Bone marrow (tissue), 2 donors: ENCODE measurements at places on chromosomes 6 and 20.

GRCh38 chr6:23983735-23984134 is 142.3 kb upstream of the NRSN1 start:
- no peak for DNase-seq

GRCh38 chr6:125114248-125114858 is 39.2 kb upstream of the TPD52L1 start:
- peak; percentile 14 for DNase-seq

DNA sequence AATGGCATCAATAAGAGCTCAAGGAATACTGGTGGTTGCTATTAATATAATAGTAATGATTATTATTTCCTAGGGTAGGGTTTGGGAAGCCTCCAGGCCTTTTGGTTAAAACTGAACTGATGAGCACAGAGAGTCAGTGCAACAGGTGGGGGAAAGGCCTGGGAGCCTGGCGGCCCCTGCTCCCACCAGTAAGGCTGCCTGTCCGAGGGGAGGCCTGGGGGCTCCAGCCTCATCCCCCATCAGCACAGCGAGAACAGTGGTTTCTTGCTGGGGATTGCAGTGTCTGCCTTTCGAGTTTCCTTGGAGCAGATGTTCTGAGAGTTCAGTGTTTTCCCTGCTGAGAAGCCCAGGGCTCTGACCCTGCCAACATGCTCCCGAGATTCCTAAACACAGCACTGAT is 340.4 kb downstream of the CDH26 start:
- DNase-seq, result no peak

DNA sequence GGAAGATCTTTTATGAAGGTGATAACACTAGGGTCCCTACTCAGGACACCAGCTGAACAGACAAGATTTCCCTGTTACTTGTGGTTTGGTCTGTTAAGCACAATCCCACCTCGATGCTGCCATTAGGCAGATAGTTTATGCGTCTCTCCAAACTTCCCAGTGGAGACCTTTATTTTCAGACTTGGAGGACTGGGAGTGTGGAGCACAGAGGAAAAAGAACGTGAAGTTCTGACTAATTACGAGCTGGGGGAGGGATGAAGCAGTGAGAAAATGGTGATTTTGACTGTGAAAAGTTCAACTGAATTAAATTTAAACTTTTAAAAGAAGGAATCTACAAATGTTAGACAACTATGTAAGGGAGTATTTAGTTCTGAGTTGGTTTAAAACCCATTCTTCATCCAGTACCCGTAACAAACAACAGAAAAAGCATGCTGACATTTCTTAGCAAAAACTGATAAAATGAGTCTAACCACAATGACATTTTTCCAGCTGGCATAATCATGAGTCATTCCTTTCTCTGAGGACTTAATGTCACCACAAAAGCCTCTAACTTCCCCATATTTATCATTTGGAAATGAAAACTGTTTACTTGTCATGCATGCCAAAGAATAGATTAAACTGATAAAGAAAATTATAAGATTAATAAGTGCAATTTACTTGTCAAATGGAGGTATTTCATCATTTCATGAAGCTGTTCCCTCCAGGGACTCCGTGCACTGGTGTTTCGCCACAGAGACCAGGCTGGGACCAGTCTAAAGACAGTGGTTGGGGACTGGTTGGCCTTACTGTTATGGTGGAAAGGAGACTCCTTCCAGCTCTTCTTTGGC is 113.3 kb upstream of the SSTR4 start:
- DNase-seq, result peak; percentile 92

- DNase-seq, result no peak
These were observed 828 bp downstream of the ADGRB3 start for GRCh38 chr6:68635706-68636513.

- no peak for DNase-seq
These were observed 1.4 kb upstream of the METTL24 start for GRCh38 chr6:110359556-110359955.
